ENCODE measurements at places on chromosomes 16 and 17.

GRCh38 chr16:55915096-55915827 lies 40.1 kb upstream of the CES5A start:
- no peak for DNase-seq

DNA sequence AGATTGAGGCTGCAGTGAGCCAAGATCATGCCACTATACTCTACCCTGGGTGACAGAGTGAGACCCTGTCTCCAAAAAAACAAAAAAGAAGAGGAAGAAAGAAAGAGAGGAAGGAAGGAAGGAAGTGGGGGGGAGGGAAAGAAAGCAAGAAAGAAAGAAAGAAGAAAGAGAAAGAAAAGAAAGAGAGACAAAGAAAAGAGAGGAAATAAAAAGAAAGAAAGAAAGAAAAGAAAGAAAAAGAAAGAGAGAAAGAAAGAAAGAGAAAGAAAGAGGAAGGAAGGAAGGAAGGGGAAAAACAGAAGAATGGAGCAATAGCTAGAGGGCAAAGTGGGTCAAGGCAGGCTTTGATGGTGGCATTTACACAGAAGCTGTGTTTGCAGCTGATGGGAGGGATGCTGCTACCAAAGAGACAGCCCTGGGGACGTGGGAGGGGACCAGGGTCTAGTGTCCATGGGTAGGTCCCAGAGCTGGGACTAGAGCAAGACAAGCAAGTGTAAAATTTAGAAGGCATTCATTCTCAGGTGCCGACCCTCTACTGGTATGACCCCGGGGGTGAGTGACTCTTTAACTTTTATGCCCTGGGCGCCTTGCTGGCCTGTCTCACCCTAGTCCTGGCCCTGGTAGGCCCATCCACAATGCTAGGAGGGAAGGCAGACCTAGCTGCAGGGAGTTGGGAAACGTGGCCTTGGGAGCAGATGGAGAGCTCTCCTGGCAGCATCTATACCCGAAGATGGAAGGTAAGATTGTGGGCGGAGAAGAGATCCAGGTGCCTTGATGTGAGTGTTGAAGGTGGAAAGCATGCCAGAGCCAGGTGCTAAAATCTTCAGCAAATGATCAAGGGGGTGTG lies 2.0 kb upstream of the CES3 start:
- no peak for DNase-seq

- DNase-seq = peak; percentile 63
Measured at GRCh38 chr16:57446531-57447185, 527 bp downstream of the CIAPIN1 start.

GRCh38 chr16:87647431-87648185 lies 45.3 kb downstream of the JPH3 start:
- DNase-seq = no peak

- no peak for DNase-seq
Measured at GRCh38 chr16:49742428-49743202, 113.3 kb downstream of the ZNF423 start.

GRCh38 chr16:85729452-85730185 lies 21.3 kb downstream of the C16orf74 start:
- no peak for DNase-seq

DNA sequence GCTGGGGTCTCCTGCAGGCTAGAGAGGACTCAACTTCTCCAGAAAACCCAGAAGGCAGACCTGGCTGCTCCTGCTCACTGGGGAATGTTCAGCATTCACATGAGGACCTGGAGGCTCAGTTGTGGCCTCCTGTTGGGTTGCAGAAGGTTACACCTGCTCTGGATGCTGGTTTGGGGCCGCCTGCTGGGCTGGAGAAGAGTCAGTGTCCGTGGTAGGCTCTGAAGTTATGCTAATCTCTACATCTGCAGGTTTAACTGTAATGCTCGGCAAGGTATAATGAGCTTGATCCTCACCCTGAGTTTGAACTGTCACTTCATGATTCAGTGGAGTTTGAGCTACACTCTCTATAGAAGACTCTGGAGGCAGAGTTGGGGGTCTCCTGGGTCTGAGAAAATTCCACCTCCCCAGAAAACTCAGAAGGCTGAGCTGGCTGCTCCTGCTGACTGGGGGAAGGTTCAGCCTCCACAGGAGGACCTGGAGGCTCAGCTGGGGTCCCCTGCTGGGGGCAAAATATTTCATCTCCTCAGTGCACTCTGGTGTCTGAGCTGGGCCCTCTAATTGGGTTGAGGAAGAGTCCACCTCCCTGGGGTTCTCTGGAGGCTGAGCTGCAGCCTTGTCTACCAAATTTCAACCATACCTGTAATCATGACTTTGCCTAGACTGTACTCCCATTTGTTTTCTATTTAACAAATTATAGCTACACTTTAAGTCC lies 23.5 kb downstream of the RDM1 start:
- DNase-seq = no peak

DNA sequence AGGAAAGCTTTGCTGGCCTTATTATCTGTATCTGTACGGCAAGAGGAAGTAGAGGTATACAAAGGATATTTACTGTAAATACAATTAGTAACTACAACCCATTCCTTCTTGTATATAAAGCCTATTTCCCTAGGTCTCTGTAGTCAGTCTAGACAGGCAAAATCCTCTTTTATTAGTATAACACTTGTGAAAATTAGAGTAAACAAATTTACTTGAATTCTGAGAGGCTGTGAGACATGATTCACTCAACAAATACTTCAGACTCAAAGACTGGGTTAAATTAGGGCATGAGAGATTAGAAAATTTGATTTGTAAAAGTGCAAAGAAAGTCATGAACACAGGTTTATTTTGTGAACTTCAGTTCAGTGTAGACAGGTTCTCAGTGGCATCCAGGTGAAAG lies 30.9 kb upstream of the CDH8 start:
- DNase-seq = no peak

DNA sequence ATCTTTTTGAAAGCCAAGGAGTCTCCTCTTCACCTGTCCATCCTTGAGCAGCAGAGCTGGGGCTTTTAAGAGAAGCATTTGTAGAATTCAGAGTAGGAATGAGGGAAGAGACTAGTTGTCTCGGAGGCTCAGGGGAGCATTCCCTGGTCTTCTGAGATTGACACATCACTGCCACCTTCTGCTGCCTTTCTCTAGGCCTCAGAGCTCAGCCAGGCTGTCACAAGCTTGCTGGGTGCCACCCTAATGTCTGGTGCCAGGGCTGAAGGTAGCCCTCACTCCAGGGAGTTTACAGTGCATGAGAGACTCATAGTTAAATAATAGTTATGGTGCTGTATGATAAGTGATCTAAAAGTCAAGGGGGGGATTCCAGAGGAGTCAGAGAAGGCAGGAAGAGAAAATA lies 39.7 kb downstream of the B9D1 start:
- DNase-seq = no peak

GRCh38 chr16:29662729-29663015 lies 375 bp upstream of the SPN start:
- DNase-seq = peak; percentile 81

DNA sequence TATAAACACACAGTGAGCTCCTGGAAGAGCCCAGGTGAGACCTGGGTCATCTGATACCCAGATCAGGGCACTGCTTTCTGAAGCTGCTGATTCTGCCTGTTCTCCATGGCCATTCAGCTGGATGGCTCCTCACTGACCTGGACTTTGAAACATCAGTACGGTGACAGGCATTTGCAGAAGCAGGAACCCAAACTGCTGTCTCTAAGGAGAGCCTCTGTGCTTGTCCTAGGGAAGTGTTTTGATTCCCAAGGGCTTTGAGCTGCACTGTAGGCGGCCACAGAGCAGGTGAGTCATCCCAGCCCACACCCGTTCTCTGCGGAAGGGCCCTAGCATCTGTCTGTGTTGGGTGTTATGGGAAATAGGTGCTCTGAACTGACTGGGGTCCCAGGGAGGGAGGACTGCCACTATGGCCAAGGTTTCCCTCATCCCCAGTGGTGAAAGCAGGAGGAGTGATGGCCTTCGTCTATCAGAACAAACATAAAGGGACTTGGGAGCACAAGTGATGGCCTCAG lies 60.7 kb upstream of the ADCY9 start:
- peak; percentile 61 for DNase-seq

DNA sequence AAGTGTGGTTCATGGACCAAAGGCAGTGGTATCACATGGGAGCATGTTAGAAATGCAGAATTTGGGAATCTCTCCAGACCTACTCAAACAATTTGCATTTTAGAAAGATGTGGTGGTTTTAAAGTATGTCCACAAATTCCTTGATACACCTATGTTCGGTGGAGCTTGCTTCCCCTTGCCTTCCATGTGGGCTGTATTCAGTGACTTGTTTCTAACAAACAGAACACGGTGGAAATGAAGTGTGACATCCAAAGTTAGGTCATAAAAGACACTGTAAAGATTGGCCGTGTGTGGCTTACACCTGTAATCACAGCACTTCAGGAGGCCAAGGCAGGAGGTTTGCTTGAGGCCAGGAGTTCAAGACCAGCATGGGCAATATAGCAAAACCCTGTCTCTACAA lies 16.7 kb downstream of the COQ7 start:
- no peak for DNase-seq
